ENCODE measurements at places on chromosomes 3 and 15.

- DNase-seq: no peak
Measured at GRCh38 chr15:73818308-73818985, 54.9 kb upstream of the TBC1D21 start.

GRCh38 chr3:180646187-180646790 is 33.0 kb downstream of the CCDC39 start:
- DNase-seq: no peak

GRCh38 chr3:29850641-29851040 is 569.8 kb downstream of the RBMS3 start:
- DNase-seq: no peak

DNA sequence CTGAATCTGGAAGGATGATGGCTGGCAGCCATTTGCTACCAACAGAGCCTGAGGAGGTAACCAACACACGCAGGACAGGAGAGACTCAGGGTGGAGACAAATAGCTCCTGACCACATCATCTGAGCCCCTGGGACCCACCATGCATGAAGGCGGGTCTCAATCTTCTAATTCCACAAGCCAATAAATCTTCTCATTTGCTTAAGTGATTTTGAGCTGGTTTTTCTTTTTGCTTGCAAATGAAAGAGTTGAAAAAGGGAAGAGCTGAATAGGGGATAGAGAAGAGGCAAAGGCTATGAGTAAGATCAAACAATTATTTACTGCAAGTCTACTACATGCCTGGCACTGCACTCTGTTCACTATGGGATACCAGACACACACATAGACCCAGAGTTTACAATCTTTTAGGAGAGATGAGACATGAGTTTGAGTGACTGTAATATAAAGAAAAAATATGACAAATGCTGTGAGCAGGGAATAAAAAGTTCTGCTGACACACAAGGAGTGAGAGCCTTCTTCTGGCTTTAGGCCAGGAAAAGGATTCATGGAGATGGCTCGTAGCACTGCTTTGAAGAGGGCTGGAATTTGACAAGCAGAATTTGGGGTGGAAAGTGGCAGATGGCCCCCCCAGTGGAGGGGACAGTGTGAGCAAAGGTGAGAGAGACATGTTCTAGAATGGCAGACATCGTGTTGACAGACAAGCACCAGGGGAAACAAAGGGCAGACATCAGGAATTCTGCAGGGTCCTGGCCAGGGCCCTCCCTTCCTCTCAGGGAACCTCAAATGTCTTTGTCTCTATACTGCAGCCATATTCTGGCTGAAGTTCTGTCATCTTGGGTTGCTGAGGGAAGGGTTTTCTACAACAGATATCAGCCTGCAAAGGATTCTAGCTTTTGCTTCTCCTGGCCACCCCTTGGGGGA is 69.8 kb upstream of the WNT5A start:
- no peak for DNase-seq

GRCh38 chr15:57782731-57783130 is 76.2 kb downstream of the POLR2M start:
- DNase-seq: no peak

DNA sequence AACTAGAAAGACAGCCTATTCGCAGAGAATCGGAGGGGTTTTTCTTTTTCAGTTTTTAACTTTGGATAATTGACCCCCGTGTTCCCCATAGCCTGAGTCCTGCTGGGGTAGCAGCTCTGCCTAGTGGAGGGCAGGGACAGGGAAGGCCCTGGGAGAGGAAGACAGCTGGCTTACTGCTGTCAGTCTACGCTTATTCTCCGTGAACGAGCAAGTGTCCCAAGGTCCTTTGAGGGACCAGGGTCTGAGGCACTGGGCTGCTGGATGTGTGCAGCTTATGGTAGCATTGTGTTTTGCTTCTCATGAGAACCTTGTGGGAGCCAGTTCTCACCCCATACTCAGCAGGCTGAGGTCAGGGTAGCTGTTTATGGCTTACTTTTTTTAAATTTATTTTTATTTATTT is 3.0 kb downstream of the LIMD1 start:
- no peak for DNase-seq

DNA sequence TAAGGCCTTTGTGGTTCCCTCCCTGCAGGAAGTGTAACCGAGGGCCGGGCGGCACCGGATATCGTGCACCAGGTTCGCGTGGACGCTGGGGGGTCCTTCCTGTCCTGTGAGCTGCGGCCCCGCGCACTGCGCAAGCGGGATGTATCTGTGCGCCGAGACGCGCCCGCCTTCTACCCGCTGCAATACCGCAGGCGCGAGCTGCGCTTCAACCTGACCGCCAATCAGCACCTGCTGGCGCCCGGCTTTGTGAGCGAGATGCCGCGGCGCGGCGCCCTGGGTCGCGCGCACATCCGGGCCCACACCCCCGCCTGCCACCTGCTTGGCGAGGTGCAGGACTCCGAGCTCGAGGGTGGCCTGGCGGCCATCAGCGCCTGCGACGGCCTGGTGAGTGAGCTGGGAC is 35.9 kb downstream of the SAXO2 start:
- DNase-seq: no peak

- no peak for DNase-seq
Measured at GRCh38 chr3:109117939-109118338, at the start of gene MORC1. MORC1 (minus strand) TSS chr3:109118134; CDS start chr3:109118059, 75 bp downstream.

- DNase-seq: no peak
Measured at GRCh38 chr3:34155108-34155507, 356.7 kb downstream of the PDCD6IP start.

DNA sequence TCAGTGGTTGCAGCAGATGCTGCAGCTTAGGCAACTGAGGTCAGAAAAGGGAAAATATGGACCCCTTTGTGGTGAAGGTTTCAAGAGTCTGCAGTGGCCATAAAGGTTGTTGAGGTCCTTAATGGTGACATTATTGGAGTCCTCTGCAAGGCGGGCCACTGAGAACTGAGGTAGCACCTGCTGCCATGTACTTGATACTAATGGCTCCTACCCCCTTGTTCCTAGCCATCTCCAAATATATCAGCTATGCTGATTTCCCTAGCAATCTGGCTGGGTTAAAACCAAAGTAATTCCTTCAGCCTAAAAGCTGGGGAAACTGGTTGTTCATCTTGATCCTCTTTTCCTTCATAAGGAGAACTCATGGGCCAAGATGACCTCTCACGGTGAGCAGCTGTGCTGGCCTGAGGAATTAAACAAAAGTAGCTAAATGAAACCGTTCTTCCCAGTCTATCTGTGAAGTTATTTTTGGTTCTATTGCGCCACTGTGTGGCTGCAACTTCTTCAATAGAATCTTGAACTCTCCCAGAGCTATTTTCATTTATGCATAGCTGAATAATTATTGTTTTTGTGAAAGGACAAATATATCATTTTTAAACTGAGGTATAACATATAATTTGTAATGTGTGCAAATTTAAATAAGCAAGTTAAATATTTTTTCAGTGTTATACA is 76.1 kb upstream of the PLSCR4 start:
- DNase-seq: no peak

GRCh38 chr3:36302626-36303025 is 77.7 kb upstream of the STAC start:
- no peak for DNase-seq

GRCh38 chr3:129428007-129428375 is 445 bp downstream of the EFCAB12 start:
- no peak for DNase-seq

Measured in SHP77 (cell line).